ENCODE measurements at places on chromosomes 1 and 21. TPM values are rescaled to one million over a fixed set of nuclear protein-coding genes. Genes with fewer than 3 reads are reported as not detected.
A peak's percentile ranks its signal among the peaks of the same experiment; 100 is the strongest.

The SRRM1 gene
- total RNA-seq = 41.4 TPM

- peaks cover 14% of the 10 kb centered on the region for H3K4me1 ChIP-seq
- no peaks in the 10 kb centered on the region for H3K27me3 ChIP-seq
- DNase-seq = no peak
- H3K36me3 ChIP-seq = no peaks in the 10 kb centered on the region
- no peak overlapping the region for H3K27ac ChIP-seq
Measured at GRCh38 chr1:22074803-22075202, 22.3 kb downstream of the CDC42 start.

DNA sequence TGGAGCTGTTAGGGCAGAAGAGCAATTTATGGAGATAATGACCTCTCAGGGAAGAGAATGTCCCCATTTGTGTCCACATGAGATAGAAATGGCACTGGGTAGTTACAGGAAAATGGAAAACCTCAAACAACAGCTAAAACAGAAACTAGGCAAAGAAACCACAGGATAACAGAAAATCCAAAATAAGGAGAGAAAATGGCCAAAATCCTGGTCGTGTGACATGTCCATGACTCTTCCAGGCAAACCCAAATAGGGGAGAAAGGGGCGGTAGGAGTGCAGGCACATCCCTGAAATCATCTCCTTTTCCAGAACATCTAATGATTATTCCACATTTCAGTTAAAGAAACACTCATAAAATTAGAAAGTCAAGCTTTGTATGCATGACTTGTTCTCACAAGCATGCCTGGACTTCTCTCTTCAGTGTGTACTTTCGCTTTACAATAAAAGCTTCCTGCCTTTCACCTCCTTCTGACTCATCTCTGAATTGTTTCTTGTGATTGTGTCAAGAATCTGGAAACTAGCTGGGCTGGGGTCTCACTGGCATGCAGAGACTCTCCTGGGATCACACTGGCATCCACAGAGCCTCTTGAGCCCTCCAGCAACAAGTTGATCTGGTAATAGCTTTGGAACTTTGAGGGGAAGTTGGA, 171.4 kb upstream of the ZP4 start:
- H3K4me3 ChIP-seq = no peak overlapping the region
- H3K27ac ChIP-seq = no peak overlapping the region
- H3K4me1 ChIP-seq = no peaks in the 10 kb centered on the region
- H3K36me3 ChIP-seq = no peaks in the 10 kb centered on the region
- no peak for DNase-seq

- no peaks in the 10 kb centered on the region for H3K27me3 ChIP-seq
- no peak overlapping the region for H3K4me3 ChIP-seq
- H3K4me1 ChIP-seq = no peaks in the 10 kb centered on the region
- no peaks in the 10 kb centered on the region for H3K36me3 ChIP-seq
- DNase-seq = no peak
- H3K27ac ChIP-seq = no peak overlapping the region
Measured at GRCh38 chr1:246214708-246215509, 292.2 kb downstream of the SMYD3 start.

GRCh38 chr1:171984262-171984661, 143.0 kb downstream of the DNM3 start:
- no peaks in the 10 kb centered on the region for H3K27me3 ChIP-seq
- H3K36me3 ChIP-seq = no peaks in the 10 kb centered on the region
- no peak overlapping the region for H3K4me3 ChIP-seq
- no peaks in the 10 kb centered on the region for H3K4me1 ChIP-seq
- no peak overlapping the region for H3K27ac ChIP-seq

The ATAD3A gene
- total RNA-seq = 11.7 TPM

The ID3 gene
- total RNA-seq = 44.6 TPM

The FAM131C gene
- not detected for total RNA-seq

DNA sequence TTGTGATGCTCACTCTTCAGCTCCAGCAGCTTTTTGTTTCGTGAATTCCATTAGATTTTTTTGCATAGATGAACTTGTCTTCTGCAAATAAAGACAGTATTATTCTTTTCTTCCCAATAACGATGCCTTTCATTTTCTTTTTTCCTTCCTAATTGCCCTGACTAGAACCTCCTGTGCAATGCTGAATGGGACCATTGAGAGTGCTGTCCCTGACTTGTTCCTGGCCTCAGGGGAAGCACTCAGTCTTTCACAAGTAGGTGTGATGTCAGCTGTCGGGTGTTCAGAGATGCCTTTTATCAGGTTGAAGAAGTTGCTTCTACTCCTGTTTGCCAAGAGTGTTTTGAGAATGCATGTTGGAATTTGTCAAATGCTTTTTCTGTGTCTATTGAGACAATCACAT, 64.3 kb upstream of the ADARB1 start:
- no peaks in the 10 kb centered on the region for H3K4me1 ChIP-seq
- DNase-seq = no peak
- no peak overlapping the region for H3K4me3 ChIP-seq
- H3K36me3 ChIP-seq = no peaks in the 10 kb centered on the region
- no peaks in the 10 kb centered on the region for H3K27me3 ChIP-seq

The PLEKHN1 gene
- total RNA-seq = 0.26 TPM

The XKR8 gene
- total RNA-seq = 6.0 TPM

GRCh38 chr1:243257189-243257588, 1.3 kb downstream of the SDCCAG8 start:
- H3K4me3 ChIP-seq = no peak overlapping the region
- no peaks in the 10 kb centered on the region for H3K27me3 ChIP-seq
- H3K27ac ChIP-seq = no peak overlapping the region
- H3K36me3 ChIP-seq = no peaks in the 10 kb centered on the region
- H3K4me1 ChIP-seq = no peaks in the 10 kb centered on the region

The RHBDL2 gene
- not detected for total RNA-seq

DNA sequence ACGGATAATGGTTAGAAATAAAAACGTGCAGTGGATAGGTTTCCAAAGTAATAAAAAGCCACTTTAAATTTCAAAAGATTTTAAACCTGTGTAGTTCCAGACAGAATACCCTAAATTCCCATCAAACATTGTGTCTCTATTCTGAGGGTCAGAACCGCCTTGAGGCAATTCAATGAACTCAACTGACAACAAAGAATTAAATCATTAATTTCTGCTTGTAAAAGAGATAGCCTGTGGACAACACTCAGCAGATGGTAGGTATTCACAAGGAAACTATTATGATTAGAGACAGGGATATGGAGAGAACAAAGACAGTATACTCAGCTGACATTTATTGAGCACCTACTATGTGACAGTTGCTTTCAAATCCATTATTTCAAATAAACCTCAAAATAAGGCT, 35.1 kb upstream of the JUN start:
- H3K27ac ChIP-seq = no peak overlapping the region
- no peak for DNase-seq
- H3K4me3 ChIP-seq = no peak overlapping the region
- peaks cover 3% of the 10 kb centered on the region for H3K4me1 ChIP-seq

The PDZK1IP1 gene
- 0.40 TPM for total RNA-seq

The OR2G3 gene
- not detected for total RNA-seq

GRCh38 chr1:50710099-50710498, 250.0 kb downstream of the FAF1 start:
- no peak overlapping the region for H3K4me3 ChIP-seq
- no peaks in the 10 kb centered on the region for H3K4me1 ChIP-seq
- H3K27me3 ChIP-seq = no peaks in the 10 kb centered on the region

- no peak overlapping the region for H3K4me3 ChIP-seq
- no peaks in the 10 kb centered on the region for H3K27me3 ChIP-seq
- H3K27ac ChIP-seq = no peak overlapping the region
- no peaks in the 10 kb centered on the region for H3K36me3 ChIP-seq
- no peak for DNase-seq
Measured at GRCh38 chr1:66452162-66452561, 81.8 kb upstream of the SGIP1 start.

DNA sequence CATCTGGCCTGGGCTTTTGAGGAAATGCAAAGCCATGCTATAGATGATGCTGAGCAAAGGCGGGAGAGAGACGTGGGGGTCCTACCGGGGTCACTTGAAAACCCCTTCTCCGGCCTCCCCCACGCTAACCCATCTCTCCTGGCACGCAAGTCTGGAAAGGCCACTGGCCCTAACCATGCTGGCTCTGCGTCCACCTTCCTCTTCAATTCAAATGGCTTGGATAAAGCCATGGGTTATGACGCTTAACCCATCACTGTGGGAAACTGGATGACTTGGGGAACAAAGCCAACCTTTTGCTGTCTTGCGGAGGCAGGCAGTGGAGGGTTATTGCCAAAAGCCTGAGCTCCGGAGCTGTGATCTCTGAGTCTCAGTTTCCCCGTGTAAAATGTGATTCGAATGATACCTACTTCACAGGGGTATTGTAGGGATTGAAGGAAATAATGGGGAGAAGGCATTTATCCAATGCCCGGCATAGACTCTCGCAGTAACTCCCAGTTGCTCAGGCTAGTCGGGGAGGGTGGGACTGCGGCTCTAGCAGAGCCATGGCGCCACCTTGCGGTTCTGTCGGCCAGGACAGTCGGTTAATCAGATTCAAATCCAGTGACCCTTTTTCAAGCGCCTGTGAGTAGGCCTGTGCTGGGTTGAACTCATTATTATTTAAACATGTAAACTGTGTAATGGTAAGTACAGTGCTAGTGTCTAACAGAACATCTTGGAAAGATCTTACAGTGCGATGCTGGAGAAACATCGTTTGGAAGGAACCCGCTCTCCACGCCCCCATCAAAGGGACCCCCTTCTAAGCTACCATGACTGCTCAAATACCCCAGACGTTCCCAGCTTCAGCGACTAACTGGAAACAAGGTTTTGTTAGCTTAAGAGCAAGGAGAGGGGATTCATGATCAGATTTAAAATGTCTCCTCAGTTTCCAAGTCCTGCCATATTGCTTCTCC, 20.3 kb downstream of the NEK2 start:
- peak; percentile 90 for DNase-seq
- H3K27me3 ChIP-seq = no peaks in the 10 kb centered on the region
- no peak overlapping the region for H3K4me3 ChIP-seq
- no peaks in the 10 kb centered on the region for H3K36me3 ChIP-seq

- DNase-seq = peak; percentile 90
- H3K4me1 ChIP-seq = no peaks in the 10 kb centered on the region
Measured at GRCh38 chr1:54153535-54154439, 987 bp upstream of the CDCP2 start.

DNA sequence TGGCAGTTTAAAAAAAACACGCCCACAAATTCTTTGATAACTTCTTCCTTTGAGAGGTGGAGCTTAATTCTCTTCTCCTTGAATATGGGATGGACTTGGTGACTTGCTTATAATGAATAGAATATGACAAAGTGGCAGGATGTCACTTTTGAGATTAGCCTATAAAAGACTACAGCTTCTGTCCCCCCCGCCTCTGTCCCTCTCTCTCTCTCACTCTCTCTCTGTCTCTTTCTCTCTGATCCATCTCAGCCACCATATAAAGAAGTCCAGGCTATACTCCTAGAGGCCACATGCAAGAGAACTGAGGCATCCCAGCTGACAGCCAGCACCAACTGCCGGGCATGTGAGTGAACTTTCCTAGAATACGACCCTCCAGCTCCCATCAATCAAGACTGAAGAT, 7.7 kb upstream of the DMBX1 start:
- no peak for DNase-seq
- no peaks in the 10 kb centered on the region for H3K36me3 ChIP-seq
- no peaks in the 10 kb centered on the region for H3K4me1 ChIP-seq
- H3K27me3 ChIP-seq = peaks cover 3% of the 10 kb centered on the region
- no peak overlapping the region for H3K4me3 ChIP-seq

The SELE gene
- 3.1 TPM for total RNA-seq

The PAPPA2 gene
- total RNA-seq = 0.75 TPM

- H3K36me3 ChIP-seq = peaks cover 7% of the 10 kb centered on the region
- no peaks in the 10 kb centered on the region for H3K27me3 ChIP-seq
- peak overlapping the region; percentile 80 for H3K4me3 ChIP-seq
- H3K27ac ChIP-seq = peak overlapping the region; percentile 77
- no peak for DNase-seq
- no peaks in the 10 kb centered on the region for H3K4me1 ChIP-seq
Measured at GRCh38 chr1:67429011-67429527, 1.1 kb downstream of the SERBP1 start.

DNA sequence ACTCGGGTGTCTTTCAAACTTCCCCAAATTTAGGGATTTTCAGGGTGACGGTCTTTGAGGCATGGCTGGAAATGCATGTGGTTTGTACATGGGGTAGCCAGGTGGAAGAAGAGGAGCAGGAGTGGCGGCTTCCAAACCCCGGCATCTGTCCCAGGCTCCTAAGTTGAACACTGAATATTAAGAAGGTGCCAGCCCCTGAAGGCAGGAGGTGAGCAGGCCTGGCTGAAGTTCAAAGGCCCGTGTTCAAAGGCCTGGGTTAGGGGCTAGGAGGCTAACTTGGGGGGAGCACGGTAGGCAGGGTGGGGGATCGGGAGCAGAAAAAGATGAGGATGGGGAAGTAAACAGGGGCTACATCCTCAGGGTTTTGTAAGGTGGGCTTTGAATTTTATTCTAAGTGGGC, 42.8 kb downstream of the ELK4 start:
- no peaks in the 10 kb centered on the region for H3K4me1 ChIP-seq
- no peak overlapping the region for H3K4me3 ChIP-seq
- H3K36me3 ChIP-seq = no peaks in the 10 kb centered on the region
- peak; percentile 26 for DNase-seq

GRCh38 chr1:30359539-30360220, 363.7 kb downstream of the MATN1 start:
- no peak overlapping the region for H3K27ac ChIP-seq
- H3K27me3 ChIP-seq = no peaks in the 10 kb centered on the region
- no peak overlapping the region for H3K4me3 ChIP-seq
- no peaks in the 10 kb centered on the region for H3K4me1 ChIP-seq
- DNase-seq = peak; percentile 39

DNA sequence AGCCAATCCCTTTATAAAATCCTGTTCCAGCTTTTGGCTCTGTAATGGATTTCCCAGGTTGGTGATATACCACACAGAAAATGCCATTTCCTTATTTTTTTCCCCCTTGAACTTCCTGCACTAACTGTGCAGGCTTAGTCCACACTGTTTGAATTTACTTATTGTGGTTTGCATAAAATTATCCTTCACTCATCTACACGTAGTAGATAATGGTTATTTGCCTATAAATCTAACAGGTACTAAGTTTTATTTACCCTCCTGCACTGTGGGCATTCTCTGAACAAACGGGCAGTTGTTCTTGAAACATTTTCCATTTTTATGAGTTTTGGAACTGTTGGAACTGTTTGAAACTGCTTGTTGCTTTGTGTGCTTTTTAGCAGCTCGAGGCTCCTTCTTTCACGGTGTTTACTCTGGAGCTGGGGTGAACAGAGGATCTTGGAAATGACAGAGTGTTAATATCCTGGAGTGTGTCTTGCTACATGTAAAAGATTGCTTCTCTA, 23.0 kb upstream of the KIFAP3 start:
- no peak overlapping the region for H3K27ac ChIP-seq
- no peak overlapping the region for H3K4me3 ChIP-seq

- no peak overlapping the region for H3K4me3 ChIP-seq
- H3K36me3 ChIP-seq = no peaks in the 10 kb centered on the region
- no peak overlapping the region for H3K27ac ChIP-seq
- H3K4me1 ChIP-seq = no peaks in the 10 kb centered on the region
- DNase-seq = no peak
- H3K27me3 ChIP-seq = no peaks in the 10 kb centered on the region
Measured at GRCh38 chr1:10773851-10774614, 22.4 kb downstream of the CASZ1 start.
